ENCODE measurements at places on chromosomes 13 and 19.

GRCh38 chr13:52405369-52405766 is 604 bp downstream of the THSD1 start:
- no peak for DNase-seq

DNA sequence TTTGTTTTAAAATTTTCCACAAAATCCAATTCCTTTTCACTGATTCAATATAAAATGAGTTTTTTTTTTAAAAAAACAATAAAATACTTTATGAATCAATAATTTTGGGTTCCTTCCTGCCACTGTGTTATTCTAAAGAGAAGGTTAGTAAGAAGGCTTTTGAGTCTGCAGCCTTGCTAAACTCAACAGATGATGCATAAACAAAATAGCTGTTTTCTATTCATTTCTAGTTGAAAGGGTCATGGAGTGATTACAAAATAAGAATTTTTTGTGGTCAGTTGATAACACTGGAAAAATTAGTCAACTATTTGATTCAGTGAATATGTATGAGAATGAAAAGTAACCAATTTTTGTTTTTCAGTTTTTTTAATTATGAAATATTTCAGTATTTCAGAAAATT is 169.9 kb downstream of the VWA8 start:
- DNase-seq: no peak

DNA sequence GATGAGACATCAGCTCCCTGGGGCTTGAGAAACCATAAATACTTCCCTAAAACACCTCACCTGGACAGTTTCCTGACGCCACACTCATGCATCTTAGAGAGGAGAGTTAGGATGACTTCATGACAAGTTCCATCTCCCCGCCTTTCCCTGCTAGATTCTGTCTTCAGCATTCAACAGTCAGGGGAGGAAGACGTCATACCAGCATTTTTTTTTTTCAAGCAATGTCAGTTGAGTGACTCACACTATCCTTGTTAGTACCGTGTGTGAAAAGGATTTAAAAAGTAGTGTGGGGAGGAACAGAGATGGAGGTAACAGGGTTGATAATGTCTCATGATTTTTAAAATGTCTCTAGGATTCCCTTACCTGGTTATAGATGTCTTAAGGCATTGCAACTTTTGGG is at the start of gene OR7D2:
Gene OR7D2, plus strand, starts transcription at position 79 of the 400 bp plus-strand sequence. CDS start 6,803 bp downstream, outside the sequence.
- no peak for DNase-seq

- peak; percentile 83 for DNase-seq
Measured at GRCh38 chr13:44437356-44438233, 64.0 kb downstream of the SERP2 start.

GRCh38 chr19:12015015-12015752 is 20.3 kb downstream of the ZNF433 start:
- DNase-seq: no peak

GRCh38 chr13:103676329-103676728 is 610.1 kb upstream of the SLC10A2 start:
- no peak for DNase-seq

DNA sequence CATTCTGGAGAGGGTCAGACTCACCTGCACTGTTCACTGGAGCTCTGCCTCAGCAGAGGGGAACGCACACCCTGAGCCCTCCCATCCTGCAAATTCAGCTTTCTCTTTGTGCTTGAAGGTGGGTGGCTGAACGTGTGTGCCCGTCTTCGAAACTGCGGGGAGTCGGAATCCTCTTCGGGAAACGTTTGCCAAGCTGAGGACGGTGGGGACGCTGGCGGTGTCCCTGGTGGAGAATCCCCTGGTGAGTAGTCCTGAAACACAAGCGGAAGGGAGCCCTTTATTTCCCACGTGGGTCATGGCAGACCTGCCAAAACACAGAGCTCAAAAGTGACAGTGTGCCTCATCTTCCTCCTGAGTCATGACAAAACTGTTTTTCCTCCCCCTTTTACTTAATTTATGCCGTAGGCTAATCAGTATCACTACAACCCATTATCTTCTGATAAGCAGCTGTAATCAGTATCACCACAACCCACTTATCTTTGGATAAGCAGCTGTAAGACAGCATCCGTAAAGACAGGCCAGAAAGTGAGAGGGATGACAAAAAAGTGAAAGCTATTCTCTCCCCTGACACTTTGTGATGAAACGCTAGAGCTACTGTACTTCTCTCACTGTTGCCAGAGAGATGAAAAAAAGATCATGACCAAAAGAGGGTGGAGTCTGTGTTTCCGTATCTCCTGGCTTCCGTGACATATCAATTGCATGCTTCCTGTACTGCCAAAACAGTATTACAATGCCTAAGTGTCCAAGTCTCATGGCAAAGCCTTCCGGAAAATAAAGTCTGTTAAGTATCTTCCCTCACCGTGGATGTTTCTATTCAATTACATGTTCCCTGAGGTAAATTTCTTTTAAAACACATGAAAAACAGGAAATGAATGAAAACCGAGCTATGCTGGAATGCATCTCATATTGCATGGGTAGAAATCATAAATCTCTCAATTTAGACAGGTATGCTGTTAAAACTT is 155.5 kb downstream of the TBC1D4 start:
- peak; percentile 91 for DNase-seq

DNA sequence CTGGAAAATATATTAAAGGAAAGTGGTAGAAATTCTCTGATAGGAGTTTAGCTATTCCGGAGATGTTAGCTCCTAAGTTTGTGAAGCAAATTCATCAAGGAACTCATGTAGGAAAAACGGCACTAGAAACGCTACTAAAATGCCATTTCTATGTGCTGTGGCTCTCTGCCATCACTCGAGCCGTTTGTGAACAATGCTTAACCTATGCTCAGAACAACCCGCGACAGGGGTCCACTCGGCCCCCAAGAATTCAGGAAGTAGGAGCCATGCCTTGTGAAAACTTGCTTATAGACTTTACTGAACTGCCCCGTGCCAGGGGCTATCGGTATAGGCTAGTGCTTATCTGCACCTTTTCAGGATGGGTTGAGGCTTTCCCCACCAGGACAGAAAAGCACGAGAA is 14.2 kb upstream of the SLC15A1 start:
- no peak for DNase-seq

DNA sequence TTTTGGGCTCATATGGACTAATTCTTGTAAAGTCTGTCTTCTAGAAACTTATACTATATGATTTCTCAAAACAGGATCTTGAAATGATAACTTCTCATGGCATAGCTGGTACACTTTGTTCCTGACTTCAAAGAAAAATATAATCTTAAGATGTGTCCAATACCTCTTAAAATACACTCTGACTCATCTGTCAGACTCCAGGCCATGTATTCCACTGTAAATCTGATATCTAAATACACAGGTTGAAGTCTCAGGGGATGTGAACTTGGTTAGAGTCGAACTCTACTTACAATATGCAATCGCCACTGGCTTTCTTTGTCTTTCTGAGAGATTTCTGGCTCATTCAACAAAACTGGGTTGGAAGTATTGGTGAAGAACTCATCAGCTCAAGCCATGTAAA is 99.8 kb downstream of the LACC1 start:
- DNase-seq: no peak

- no peak for DNase-seq
Measured at GRCh38 chr13:86567119-86567518, 767.9 kb upstream of the SLITRK6 start.

- peak; percentile 44 for DNase-seq
Measured at GRCh38 chr19:49431330-49431749, 6.2 kb downstream of the GFY start.

DNA sequence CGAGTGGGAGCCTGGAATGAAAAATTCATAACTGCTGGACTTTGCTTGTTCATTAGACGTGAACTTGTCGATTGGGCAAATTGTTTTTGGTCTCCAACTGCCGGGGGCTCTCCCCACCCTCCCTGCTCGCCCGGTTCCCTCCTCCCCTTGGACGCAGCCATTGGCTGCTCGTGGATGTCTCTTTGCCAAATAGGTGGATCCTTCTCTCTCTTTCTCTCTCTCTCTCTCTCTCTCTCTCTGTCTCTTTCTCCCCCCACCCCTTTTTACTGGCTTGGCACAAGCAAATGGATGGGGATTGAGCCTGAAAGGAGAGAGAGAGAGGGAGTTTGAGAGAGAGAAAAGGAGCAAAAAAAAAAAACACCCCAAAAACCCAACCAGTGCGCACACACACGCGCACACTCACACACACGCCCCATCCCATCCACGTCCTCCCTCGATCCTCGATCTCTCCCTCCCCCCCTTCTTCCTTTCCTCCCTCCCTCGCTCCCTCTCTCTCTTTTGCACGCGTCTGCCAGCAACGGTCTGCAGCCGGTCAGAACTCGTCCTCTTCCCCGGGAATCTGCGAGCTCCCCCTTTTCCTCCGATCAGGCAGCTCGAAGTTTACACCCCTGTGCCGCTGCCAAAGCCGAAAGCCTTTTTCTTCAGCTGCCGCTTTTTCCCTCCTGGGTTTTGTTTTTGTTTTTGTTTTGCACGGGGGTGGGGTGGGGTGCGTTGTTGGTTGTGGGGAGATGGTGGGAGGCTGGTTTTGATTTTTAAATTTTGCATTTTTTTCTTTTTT is 27.8 kb downstream of the NFIX start:
- peak; percentile 85 for DNase-seq

- DNase-seq: peak; percentile 67
Measured at GRCh38 chr19:47228937-47229675, 1.9 kb downstream of the BBC3 start.

DNA sequence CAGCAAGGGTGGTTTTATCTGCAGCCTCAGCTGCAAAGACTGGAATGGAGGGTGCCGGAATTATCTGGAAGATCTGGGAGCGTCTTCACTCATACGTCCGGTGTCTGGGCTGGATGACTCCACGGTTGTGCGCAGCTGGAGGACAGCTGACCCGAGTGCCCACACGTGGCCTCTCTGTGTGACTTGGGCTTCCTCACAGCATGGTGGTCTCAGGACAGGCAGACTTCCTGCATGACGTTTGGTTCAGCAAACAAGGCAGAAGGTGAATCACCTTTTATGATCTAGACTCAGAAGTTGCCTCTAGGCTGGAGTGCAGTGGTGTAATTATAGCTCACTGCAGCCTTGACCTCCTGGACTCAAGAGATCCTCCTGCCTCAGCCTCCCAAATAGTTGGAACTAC is 33.2 kb downstream of the CACNG6 start:
- DNase-seq: no peak

GRCh38 chr19:1947651-1948209 is 6.8 kb downstream of the CSNK1G2 start:
- DNase-seq: no peak

- no peak for DNase-seq
Measured at GRCh38 chr19:54725321-54725720, 1.1 kb downstream of the KIR3DL3 start.

DNA sequence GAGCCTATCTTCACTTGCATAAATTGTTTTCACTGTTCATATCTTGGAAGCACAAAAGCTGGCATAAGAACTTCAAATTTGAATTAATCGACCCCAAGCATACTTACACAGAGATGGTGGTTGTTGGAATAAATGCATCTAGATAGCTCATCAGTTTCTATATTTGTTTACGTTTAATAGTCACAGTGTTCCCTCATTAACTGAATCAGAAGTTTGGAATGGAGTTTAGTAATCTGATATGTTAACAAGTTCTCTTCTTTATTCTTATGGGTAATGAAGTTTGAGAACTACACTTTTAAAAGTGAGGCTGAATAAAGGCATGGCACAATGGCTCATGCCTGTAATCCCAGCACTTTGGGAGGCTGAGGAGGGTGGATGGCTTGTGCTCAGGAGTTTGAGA is 886.7 kb upstream of the PCDH20 start:
- DNase-seq: no peak

GRCh38 chr19:8608941-8609278 is 1.6 kb downstream of the ADAMTS10 start:
- no peak for DNase-seq

DNA sequence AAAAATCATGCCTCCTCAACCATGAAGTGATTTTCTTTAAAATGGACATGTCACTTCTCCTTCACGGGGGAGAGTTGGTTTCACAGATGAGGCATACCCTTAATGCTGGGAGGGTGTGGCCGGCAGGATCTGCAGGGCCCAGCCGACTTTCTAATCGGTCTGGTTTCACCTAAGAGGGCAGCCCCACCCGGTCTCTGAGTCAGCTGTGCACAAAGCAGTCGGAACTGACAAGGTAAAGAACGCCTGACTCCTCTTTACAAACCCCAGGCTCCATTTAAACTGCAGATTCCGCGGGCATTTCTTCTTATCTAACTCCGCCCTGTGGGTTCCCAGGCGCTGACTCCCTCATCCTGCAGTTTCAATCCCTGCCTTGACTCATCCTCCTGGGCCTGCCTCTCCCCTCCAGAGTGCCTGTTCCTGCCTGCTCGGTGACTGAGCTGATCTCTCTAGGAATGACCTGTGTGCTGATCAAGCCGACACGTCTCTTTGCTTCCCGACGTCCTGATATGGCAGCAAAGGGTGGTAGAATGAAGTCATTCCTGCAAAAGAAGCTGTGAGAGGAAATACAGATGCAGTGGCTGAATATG is 63.4 kb downstream of the EFNB2 start:
- DNase-seq: peak; percentile 49

- no peak for DNase-seq
Measured at GRCh38 chr19:51341976-51342580, at the start of gene VSIG10L. Gene VSIG10L (minus strand): TSS chr19:51342139. CDS start chr19:51342124, 15 bp downstream.

GRCh38 chr19:12720851-12721655 is 2.7 kb downstream of the TNPO2 start:
- peak; percentile 58 for DNase-seq

DNA sequence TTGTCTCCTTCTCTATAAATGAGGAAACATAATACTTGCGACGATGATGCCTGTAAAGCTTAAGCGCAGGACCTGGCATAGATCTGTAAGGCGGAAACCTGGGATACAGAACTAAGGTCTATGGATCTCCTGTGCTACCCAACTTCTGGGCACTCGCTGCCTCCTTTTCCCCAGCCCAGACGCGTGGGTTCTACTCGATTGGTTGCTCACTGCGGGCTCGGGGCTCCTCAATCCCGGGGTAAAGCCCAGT is 615 bp upstream of the PSMC4 start:
- DNase-seq: peak; percentile 61

GRCh38 chr19:34308381-34309367 is 54.3 kb downstream of the GARRE1 start:
- DNase-seq: peak; percentile 17

DNA sequence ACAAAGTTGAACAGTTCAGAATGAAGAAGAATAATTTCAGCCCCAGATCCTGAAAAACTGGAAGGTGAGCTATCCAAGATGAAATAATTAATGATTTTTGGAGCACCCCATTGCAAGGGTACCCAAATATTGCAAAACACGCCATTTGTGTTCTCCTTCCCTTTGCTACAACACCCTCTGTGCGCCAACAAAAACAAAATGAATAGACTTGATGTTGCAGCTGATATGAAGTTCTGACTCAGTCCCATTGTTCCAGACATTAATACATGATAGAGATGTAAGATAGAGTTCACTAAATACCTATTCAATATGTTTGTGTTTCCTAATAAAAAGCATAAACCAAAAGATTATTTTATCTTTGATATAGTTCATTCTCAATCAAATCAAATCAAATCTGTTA is 287.5 kb upstream of the SOX21 start:
- DNase-seq: no peak

- no peak for DNase-seq
Measured at GRCh38 chr13:111129465-111130115, 14.5 kb downstream of the ARHGEF7 start.

GRCh38 chr13:80297094-80297493 is 43.8 kb downstream of the SPRY2 start:
- no peak for DNase-seq

GRCh38 chr13:102598061-102598460 is 1.3 kb downstream of the TPP2 start:
- DNase-seq: no peak

Data from hematopoietic multipotent progenitor cell treated with erythropoietin and hydrocortisone succinate and interleukin-3 and kit ligand, for 6 days (in vitro differentiated cells).